ENCODE measurements at places on chromosomes 3 and 15.

- DNase-seq: no peak
Observed at GRCh38 chr3:3081381-3082233, 28.6 kb downstream of the IL5RA start.

DNA sequence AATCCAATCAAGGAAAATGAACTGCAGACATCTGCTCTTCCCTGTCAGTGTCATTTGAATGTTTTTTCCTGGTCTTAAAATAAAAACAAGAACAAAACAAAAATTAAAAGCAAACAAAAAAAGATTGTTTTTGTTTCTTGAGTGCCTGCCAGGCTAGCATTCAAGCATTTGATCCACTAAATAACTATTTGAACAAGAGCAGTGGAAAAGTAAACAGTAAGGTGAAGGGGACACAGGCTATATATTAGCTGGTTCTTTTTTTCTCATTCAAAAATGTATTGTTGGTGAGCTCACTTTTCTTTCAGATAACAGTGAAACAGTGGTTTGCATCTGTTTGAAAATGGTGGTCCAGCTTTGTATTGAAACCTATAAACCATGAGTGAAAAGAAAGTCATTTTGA, 586.9 kb upstream of the SGO1 start:
- DNase-seq: no peak

- no peak for DNase-seq
Observed at GRCh38 chr3:34178415-34178814, 380.0 kb downstream of the PDCD6IP start.

GRCh38 chr15:65323071-65323511, 18.6 kb downstream of the RNU5B-1 start:
- DNase-seq: peak; percentile 46

- DNase-seq: no peak
Observed at GRCh38 chr3:184765047-184765729, 46.8 kb upstream of the VPS8 start.

DNA sequence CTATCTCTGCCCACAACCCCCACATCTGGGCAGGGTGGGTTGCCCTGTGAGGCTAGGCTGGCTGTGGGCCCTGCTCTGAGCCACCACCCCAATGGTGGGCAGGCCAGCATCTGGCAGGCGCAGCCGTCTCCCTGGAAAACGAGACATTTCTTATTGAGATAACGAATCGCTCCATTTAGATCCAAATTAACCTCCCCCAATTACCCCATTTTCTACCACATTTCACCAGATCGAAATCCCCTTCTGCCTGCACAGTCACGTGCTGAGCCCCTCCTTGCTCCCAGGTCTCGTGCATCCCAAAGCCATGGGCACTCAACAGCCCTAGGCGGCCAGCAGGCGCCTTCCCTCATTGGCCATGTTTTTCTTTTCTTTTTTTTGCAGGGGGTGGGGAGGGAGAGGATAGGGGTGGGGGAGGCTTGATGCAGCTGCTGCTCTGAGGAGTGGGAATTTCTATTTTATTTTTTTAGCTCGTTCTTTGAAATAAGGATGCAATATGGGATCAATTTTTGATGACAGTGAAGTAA, 53.0 kb upstream of the TMEM115 start:
- no peak for DNase-seq

DNA sequence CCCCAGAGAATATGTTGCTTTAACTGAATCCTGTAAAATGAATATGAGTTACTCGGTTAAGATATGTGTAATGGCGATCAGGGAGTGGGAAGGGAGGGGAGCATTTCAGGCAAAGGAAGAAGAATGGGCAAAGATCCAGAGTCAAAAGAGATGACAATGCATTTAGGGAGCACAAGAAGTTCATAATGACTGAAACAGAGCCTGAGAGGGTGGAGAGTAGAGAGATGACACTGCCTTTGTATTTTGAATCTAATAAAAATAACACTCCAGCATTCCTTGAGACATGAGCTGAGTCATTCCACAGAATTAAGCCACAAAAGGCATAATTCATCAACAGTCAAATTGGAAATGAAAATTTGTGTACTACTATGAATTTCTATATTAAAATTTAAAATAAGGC, 105.3 kb upstream of the PEX5L start:
- DNase-seq: no peak

GRCh38 chr3:59107856-59108815, 58.3 kb upstream of the CFAP20DC start:
- no peak for DNase-seq

Measured in psoas muscle (tissue), 8 donors.